Femur (tissue), 1 donor: ENCODE measurements at places on chromosomes 1 and 21.

DNA sequence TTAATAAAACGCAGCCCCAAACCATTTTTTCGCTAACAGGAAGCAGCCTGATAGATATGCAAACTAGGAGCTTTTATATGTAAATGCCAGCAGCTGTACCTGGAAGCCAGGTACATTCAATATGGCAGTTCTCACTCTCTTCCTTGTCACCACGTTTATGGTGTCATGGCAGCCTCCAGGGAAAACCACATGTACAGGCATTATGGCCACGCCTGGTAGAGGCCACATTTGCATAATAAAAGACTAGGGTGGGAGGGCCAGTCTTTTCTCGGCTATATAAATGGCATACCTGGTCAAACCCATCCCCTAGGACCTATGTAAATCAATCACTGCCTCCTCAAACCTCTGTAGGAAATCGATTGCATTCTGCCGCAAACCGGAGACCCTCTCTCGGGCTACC, 247.5 kb downstream of the NEGR1 start:
- no peak for DNase-seq

DNA sequence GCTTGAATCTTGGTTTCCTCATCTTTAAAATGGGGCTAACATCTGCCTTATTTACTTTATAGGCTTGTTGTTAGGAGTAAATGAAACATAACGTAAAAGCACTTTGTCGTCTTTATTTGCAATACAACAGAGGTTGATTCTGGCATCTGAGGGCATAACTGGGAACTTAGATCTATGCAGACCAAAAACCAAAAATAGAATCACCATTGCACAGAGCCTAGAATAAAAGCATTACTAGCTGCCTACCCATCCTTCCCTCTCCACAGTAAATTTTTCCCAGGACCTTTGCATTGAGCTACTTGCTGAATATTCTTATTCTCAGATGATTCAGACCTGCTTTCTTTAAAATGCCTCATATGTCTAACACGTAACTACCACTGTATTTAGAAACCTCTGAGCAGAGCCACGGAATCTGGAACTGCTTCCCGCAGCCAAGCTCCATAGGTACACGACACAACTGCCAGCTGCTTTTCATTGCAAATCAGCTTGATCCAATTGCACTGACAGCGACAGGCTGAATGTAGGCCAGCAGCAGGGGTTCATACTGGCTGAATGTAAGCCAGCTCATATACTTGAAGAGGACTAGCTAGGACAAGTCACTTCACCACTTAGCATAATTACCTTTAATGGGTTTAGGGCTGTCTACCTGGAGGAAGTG, 33.2 kb upstream of the SERBP1 start:
- peak; percentile 35 for DNase-seq

GRCh38 chr1:59333626-59334277, 36.9 kb downstream of the FGGY start:
- DNase-seq = no peak

- no peak for DNase-seq
Measured at GRCh38 chr1:167202049-167202448, 18.6 kb upstream of the POU2F1 start.

- DNase-seq = no peak
Measured at GRCh38 chr1:15210651-15211375, 36.2 kb upstream of the FHAD1 start.

DNA sequence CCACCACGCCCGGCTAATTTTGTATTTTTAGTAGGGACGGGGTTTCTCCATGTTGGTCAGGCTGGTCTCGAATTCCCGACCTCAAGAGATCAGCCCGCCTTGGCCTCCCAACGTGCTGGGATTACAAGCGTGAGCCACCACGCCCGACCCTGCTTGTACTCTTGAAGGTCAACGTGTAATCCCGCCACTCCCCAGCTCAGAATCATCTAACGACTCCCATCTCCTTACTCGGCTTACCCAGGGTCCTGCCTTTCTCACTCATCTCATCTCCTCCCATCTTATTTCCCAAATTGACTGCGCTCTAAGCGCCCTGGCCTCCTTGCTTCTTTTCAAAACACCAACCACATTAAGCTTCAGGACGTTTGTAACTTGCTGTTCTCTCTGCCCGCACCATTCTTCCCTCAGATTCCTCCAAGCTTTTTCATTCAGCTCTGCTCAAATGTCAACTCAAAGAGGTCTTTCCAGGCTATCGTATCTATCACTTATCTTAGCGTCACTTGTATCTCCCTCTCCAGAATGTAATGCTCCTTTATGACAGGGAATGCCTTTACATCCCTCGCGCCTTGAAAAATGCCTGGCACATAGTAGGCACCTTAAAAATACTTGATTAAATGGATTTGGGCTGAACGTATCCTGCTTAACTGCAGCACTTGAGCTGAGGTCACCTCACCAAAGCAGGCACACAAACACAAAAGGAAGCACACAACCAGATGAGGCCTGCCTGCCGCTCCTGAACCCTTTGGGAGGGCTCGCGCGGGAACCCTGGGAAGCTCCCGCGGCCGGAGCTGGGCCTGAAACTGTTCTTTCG, 1.4 kb upstream of the USP1 start:
- no peak for DNase-seq
